ENCODE measurements at places on chromosomes 7 and 10. TPM values are rescaled to one million over a fixed set of nuclear protein-coding genes. Genes with fewer than 3 reads are reported as not detected.

PIK3CG gene
- 3.5 TPM for total RNA-seq

- DNase-seq, result no peak
These were observed 7.9 kb downstream of the FAM13C start for GRCh38 chr10:59354434-59354833.

DNA sequence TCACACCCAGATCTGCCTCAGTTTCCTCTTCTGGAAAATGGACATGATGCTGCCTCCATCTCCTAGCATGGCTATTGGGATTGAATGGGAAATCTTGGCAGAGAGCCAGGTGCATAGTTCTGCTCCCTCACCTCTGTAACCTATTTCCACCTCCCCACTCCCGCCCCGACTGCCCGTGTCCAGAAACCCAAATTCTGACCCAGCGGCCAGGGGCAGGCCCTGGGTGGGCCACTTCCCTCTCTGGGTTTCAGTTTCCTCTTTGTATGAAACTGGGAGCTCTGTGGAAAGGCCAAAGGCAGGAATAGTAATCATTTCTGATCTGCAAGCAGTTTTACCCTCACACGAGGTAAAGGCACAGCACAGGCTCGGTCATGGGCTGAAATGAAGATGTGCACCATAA lies 74.1 kb upstream of the DUSP5 start:
- no peak for DNase-seq

DNA sequence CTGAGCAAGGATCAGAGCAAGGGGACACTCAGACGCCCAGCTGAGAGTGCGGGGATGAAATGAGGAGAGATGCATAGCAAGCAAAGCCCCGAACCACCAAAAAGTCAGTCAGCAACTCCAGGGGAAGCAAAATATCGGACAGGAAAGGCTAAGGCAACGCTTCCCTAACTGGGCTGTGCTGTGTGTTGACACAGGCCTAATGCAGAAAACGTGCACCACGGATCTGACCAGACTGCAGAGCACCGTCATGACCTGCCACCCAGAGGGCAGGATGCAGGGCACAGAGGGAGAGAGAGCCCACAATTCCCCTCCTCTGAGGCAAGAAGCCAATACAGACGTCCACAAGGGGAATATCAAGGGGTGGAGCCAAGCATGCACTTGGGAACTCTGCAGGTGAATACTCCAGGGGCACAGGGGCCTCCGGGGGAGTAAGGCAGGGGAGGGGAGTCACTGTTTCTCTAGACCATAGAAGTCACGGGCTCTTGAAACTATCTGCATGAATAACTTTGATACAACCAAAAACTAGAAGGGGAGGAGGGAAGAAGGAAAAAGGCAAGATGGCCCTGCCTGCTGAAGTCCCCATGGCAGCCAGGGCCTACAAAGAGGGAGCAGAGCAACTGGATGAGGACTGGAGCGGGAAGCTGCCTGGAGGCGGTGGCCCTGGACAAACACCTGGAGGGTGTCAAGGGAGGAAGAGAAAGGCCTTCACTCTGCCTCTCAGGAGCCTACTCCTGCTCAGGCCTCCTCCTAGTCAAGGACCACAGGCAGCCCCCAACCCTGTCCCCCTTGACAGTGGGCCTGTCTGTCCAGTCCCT lies 26.2 kb downstream of the GRID1 start:
- DNase-seq, result no peak

DNA sequence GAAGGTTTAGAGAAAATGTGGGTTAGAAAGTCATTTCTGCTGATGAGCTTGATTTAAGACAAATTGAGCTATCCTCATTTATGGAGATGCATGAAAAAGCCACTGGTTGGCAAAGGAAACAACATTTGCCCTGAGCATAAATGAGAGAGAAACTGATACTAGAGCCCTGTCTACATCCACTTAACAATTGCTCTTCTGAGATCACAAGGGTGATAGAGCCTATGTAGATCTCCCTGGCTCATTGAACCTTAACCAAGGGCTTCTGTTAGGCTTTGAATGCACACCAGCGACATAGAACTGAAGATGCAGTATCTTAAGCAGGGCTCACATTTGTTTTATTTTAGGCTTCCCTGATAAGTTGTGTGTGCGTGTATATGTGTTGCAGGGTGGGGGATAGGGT lies 35.0 kb downstream of the GPR141 start:
- DNase-seq, result no peak

All from tongue (tissue), 3 donors.